ENCODE measurements at places on chromosomes 12 and 14.

- DNase-seq, result no peak
Measured at GRCh38 chr12:4217091-4217490, 56.5 kb upstream of the CCND2 start.

GRCh38 chr12:59937148-59937547 is 341.3 kb downstream of the SLC16A7 start:
- DNase-seq, result no peak

DNA sequence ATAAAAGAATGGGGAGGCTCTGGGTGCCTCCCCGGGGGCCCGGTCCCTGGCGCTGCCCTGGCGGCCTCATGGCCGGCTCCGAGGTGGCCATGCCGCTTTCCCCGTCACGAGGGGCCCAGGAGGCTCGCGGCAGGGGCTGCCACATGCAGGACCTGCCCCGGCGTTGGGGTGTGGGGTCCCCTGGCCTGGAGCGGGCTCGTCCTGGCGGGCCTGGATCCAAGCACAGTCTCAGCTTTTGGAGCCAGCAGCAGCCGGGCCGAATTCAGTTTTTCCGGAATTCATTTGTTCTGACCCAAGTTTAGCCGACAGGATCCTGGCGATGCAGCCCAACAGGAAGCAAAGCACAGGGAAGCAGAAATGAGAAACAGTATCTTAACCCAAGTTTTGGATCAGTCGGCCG is 26.4 kb upstream of the AEBP2 start:
- DNase-seq, result no peak

DNA sequence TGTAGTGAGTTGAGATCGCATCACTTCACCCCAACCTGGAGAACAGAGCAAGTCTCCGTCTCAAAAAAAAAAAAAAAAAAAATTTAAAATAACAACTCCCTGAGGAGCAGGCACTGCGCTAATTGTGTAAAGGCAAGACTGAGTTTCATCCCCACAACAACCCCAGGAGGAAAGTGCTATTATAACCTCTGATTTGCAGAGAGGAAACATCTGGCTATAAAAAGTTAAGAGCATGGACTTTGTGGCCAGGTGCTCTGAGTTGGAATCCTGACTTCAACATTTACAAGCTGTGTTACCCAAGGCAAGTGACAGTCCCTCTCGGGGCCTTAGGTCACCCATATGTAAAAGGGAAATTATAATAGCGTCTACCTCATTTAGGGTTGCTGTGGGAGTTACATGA is 76.0 kb upstream of the MYL2 start:
- no peak for DNase-seq

DNA sequence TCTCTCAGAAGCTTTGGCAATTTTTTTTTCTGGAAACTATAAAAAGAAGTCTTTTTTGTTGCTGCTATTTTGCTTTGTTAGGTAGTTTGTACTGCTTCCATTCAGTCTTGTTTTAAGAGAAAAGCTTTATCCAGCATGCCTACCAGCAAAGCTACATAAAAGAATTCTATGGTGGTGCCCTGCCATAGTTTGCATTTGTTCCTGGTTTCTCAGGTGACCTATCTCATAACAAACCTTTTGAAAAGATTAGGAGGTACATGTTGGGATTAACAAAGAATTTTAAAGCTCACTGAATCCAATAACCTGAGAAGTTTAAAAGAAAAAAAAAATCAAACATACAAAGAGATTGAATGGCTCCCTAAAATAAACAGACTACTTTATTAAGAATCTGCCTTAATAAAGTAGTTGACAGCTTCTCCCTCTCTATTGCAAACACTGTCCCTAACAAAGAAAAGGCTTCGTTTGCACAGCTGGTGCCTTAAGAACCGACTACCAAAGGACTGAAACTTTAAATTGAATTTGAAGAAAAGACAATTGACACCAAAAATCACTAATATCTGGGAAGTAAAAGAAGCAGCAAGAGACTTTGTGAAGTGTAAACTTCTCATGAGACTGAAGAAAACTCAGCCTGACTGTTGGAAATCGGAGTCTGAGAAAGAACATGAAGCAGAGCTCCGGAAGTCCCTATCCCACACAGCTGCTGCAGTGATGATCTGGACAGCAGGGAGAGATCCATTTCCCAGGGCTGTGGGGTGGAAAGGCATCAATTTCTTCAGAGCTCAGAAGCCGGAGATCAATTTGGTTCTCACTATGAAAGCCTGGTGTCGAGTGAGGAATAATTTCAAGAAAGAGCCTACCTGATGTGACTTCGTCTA is 102.7 kb upstream of the PLEKHA5 start:
- no peak for DNase-seq

Measured in GM12878 (cell line).